Activated T-cell treated with anti-CD3 and anti-CD28 coated beads for 48 hours (primary cell): ENCODE measurements at places on chromosomes 12 and 14.

- no peak for DNase-seq
Observed at GRCh38 chr12:103382736-103383346, 112.9 kb downstream of the C12orf42 start.

DNA sequence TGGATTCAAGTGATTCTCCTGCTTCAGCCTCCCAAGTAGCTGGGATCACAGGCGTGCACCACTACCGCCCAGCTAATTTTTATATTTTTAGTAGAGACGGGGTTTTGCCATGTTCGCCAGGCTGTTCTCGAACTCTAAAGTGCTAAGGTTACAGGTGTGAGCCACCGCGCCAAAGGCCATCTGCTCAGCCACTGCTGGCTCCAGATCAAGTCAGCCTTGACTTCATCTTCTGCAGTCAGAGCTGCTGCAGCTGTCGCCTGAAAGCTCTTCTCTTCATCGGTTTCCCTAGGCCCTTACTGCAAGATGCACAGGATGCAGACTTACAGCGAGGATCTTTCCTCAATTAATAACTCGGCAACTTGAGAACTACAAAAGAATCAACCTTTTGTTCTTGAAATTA, 66.8 kb downstream of the CLIP1 start:
- DNase-seq: no peak

DNA sequence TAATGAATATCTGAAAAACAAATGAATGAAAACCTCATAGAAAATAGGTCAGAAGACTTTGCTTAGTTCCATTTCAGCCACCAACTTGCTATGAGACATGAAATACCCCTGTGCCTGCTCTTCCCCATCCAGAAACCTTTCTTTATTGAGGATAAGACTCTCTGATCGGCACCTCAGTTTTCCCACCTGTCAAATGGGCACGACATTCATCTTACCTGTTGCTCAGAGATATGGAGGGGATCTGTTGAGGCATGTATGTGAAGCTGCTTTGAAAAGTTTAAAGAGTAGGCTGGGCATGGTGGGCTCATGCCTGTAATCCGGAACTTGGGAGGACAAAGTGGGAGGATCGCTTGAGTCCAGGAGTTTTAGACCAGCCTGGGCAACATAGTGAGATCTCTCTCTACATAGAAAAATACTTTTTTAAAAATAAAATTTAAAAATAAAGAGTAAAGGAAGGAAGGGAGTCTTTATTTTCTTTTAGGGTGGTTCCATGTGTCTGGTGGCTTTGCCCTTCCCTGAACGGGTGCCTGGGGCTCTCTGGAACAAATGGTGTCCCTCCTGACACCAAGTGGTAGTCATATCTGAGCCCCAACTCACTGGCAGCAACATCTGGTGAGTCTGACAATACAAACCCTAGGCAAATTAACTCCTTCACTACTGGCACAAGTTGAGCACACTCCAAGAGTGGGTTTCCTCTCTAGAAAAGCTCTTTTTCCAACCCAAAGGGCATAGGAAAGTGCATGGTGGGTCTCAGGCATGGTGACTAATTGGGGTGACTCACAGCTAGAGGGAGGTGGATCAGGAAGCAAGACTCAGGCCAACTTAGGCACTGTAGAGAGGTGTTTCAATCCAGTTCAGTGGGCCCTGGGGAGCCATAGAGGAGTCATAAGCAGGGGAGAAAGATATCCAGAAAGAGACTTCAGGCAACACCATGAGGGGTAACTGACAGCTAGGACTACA, 42.1 kb downstream of the MAP1LC3B2 start:
- DNase-seq: no peak

GRCh38 chr12:50477241-50477832, 27.4 kb upstream of the DIP2B start:
- DNase-seq: no peak

DNA sequence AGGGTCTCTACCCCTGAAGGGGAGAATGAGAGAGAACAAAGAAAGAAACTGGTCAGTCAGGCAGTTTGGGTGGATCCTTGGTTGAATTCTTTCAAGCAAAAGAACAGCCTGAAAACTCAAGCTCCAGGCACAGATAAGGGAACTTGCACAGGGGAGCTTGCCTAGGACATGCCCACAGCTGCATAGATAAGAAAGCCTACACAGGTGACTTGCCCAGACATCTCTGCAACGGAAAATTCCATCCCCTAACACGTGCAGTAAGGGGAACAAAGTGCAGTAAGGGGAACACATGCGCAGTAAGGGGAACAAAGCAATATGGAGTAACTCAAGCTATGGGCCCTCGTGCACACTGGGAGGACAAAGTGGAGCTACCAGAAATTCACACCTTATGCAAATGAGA, 540.1 kb upstream of the MIS18BP1 start:
- DNase-seq: no peak

GRCh38 chr12:56193025-56193578, 3.8 kb upstream of the SMARCC2 start:
- peak; percentile 47 for DNase-seq

DNA sequence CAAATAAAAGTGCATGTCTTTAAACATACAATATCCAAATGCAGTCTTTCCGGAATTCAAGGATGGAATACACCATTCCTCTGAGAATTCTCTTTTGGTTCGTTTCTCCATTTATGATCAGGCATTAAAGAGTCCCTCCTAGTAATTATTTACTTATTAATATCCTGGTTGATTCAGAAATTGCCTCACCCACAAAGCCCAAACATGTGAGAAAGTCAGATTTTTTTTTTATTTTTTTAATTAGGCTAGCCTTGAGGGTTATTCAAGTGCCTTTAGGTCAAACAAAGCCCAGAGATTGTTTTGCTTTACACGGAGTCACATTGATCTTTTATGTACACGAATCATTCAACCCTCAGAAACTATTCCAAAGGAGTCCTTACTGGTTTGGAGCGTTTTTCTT, 6.4 kb upstream of the TSPAN8 start:
- no peak for DNase-seq

DNA sequence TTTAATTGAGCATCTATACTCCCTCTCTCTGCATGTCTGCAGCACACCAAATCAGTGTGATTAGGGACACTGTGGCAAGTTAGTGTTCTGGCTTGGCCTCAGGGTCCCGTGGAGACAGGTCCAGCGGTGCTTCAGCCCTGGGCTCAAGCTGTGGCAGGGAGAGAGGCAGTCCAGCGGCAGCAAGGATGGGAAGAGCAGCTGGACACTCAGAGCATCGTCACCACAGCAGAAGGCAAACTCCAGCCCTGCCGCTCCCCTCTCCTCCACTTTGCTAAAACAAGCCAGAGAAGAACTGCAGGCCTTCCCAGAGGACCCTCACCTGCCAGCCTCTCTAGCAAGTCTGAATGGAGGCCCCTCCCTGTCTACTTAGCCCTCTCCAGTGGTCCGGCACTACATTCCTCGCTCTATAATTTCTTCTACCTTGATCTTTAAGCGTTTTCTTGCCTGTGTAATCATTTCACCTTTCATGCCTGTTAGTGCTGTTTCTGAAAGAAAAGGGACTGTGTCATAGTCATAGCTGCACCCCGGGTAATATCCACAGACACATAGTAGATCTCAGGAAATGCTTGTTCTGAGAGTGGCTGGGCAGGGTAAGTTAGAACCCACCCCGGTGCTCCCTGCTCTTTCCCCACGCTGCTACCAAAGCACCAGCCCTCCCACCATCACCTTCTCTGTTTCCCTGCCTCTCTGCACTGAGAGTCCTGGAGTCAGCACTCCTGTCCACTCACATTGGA, 22.1 kb downstream of the ZFP36L1 start:
- no peak for DNase-seq

DNA sequence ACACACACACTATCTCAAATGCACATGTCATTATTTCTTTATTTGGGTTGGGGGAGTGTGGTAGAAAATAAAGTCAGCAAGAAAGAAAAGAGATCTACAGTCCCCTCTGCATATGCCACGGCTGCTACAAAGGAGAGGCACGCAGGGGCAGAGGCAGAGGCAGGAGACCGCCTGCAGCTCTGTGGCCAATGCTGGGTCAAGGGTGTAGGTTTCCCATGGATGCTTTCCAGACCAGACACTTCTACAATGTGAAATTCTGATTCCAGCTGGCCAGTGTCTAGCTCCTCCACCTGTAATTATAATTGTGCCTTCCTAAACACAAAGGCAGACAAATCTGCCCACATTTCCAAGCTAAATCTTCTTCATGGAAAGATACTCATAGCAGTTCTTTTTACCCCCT, 19.2 kb downstream of the VPS37B start:
- DNase-seq: no peak

DNA sequence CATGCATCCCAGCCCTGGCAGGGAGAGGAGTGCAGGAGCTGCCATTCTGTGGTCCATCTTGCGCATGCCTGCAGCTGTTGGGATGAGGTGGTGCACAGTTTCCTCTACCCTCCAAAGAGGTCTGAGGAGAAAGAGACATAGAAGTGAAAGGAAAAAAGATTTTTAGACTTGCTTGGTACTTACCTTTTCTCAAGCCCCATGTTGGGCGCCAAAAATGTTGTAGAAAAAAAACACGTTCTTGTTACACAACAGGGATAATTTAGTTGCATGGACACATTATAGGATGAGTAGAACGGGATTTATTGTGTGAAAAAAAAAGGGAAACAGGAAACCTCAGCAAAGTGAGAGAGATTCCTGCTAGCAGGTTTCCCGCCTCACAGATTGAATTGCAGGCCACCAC, 244.4 kb upstream of the GARIN2 start:
- DNase-seq: no peak

DNA sequence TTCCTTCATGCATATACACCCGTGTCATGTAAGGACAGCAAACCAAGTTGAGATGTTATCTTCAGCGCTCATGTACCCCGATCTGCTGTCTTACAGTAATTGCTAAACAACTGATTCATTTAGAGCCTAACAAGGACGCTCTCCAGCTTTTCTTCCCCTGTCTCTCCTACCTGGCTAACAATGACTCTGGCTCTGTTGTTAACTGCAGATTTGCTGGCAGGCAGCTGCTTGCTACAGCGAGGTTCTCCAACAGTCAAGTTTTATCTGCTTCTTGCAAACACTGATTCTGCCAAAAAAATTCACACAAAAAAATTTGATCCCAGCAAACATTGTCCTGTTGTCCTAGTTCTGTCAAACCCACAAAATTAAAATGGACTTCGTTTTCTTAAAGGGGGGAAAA, 101.6 kb downstream of the OTX2 start:
- no peak for DNase-seq

GRCh38 chr12:26203167-26203780, 7.9 kb downstream of the SSPN start:
- no peak for DNase-seq

DNA sequence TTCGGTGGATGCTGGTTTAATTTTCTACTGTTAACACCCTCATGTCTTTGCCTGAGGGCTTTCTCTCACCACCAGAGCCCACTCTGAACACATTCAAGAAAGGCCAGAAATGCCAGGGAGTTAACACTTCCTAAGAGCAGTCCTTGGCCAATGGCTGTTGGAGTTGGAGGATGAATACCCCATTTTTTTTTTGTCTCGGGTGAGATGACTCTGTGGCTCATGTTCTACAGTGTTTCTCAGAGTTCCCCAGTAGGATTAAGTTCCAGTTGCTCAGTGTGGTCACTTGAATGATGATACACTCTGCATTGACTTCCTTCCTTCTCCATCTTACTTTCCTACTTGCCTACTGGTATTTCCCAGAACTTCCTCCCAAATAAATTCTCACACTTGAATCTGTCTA, 65.8 kb downstream of the FOS start:
- no peak for DNase-seq

DNA sequence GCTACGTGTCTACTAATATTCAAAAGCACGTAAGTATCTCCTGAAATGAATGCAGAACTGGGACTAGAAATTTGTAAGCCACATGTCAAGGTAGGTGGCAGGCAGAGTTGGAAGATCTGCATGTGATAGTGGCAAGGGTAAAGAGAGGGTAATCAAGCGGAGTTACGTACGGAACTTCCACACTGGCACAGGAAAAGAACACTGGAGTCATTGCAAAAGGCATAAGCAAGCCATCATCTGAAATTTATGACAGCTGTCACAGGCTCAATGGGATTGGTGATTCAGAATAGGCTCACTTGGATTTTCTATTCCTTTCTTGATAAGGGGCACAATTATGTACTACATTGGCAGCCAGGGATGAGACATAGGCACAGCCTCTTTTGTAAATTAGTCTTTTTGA, 245.3 kb downstream of the PDZRN4 start:
- DNase-seq: no peak

GRCh38 chr14:80754696-80755095, 186.8 kb downstream of the CEP128 start:
- DNase-seq: no peak
